ENCODE measurements at places on chromosomes 2 and 18.

- no peak for DNase-seq
These were observed 456.9 kb upstream of the TNP1 start for GRCh38 chr2:217316743-217317142.

- no peak for DNase-seq
These were observed 6.3 kb downstream of the UGT1A1 start for GRCh38 chr2:233766416-233766815.

GRCh38 chr18:58229162-58229561, 185.1 kb downstream of the NEDD4L start:
- DNase-seq: no peak

DNA sequence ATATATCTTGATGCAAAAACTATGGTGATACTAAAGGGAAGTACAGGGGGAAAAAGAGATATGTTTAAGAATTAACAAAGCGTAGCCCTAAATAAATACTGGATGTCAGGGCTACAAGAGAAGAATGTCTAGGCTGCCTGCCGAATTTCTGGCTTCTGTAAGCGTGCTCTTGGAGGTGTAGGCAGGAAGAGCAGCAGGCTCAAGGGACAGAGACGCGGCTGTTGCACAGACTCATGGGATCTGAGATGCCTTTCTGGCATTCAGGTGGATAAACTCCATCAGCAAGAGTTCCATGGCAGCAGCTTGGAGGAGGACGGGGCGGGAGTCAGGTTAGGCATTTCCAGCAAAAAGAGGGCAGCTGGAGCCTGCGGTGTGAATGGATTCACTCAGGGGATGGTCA, 123.2 kb upstream of the TWIST2 start:
- no peak for DNase-seq

DNA sequence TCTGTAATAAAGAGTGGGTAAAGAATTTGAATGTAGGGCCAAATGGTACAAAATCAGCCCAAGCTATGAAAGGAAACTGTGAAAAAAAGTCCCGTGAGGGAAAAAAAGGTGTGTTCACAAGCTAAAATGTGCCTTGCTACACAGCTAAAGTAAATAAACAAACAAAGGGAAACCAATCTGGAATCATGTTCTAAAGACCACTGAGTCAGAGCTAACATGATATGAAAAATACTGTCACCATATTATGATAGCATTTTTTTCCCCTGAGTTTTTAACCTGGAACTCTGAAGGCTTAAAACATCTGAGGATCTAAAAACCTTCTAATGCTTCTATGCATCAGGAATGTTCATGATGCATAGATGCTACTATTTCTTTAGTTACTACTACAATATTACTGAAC, 58.8 kb downstream of the SCN1A start:
- no peak for DNase-seq

DNA sequence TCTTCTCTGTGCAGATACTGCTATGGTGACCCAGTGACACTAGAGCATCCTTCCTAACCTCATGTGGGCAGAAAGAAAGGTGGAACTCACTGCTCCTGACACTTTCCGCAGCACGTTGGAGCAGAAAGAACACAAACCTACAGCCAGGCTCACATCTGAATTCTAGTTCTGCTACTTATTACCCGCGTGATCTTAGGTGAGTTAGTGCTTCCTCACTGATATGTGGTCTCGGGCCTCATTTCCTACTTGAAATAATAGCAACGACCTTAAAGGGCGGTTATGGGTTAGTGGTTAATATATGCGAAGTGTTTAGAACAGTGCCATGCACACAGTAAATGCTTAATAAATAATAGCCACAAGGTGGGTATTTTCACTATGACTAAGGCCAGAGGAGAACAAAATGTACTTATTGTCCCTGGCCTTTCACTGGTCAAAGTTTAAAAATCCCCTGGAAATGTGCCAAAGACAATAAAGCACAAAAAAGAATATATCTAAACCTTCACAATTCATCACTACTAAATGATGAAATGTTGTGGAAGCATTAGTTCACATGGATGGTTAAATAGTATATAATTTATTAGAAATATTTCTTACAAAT, 66.6 kb downstream of the MYOM1 start:
- DNase-seq: no peak

- no peak for DNase-seq
These were observed 173.8 kb downstream of the SEPTIN10 start for GRCh38 chr2:109439986-109440385.

GRCh38 chr2:231050018-231050901, 6.4 kb upstream of the PSMD1 start:
- no peak for DNase-seq

- DNase-seq: no peak
These were observed 76.4 kb downstream of the AGAP1 start for GRCh38 chr2:235570256-235570655.

DNA sequence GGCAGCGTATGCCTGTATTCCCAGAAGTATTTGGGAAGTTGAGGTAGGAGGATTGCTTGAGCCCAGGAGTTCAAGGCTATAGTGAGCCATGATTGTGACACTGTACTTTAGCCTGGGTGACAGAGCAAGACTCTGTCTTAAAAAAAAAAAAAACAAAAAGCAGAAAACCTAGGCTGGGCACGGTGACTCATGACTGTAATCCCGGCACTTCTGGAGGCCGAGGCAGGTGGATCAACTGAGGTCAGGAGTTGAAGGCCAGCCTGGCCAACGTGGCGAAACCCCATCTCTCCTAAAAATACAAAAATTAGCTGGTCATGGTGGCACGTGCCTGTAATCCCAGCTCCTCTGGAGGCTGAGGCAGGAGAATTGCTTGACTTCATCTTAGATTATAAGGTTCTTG, 46.4 kb downstream of the MTA3 start:
- no peak for DNase-seq

All from CD4-positive, CD25-positive, alpha-beta regulatory T cell (primary cell).